Stimulated activated CD8-positive, alpha-beta memory T cell treated with anti-CD3 and anti-CD28 coated beads, Interleukin-4, amount 100 ng/mL, for 24 hours (primary cell): ENCODE measurements at places on chromosomes 2 and 18.

- no peak for DNase-seq
These were observed 23.6 kb downstream of the MAP3K20 start for GRCh38 chr2:173099271-173099670.

DNA sequence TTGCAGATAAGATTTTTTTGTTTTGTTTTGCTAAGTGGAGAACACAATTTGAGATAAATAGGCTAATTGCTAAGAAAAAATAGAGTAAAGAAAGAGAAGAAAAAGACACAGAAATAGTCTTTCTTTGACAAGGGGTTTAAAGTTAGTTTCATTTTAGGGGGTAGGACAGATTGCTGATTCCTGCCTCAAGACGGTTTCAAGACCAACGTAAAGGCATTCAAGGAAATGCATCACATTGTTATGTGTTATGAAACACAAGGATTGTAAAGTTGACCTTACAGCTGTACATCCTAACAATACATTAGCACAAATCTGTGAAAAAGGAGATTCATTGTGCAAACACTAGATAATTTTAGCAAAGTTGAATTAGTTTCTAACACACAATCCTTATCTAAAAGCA is 22.7 kb upstream of the ETAA1 start:
- no peak for DNase-seq

DNA sequence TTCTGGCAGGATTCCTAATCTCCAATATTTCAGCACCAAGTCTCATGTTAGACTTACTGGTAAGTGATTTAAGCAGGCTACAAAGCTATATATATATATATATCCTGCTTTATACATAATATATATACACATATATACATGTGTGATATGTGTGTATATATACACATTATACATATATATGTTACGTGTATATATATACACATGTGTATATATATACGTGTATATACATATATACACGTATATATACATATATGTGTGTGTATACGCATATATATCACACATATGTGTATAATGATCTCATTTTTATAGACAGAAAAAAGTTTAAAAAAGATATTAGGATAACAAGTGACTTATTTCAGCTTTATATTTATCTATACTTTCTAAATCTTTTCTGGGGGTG is 41.6 kb downstream of the MEMO1 start:
- DNase-seq = no peak

DNA sequence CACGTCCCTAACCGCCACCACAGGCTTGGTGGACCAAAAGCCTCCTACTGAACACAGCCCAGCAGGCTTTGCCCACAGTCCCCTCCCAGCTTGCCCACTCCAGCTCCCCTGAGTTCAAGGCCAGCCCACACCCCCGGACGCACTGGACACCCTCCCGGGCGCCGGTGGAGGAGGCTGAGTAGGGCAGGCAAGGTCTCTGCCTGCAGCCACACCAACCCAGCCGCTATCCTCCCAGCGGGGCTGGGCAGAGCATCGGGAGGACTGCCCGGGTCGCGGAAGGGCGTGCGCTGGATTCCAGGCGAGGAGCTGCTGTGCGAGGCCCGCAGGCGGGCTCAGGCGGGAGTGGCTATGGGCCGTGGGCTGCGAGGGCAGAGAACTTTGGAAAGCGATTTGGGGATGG is 49.5 kb downstream of the PLEKHB2 start:
- DNase-seq = no peak

DNA sequence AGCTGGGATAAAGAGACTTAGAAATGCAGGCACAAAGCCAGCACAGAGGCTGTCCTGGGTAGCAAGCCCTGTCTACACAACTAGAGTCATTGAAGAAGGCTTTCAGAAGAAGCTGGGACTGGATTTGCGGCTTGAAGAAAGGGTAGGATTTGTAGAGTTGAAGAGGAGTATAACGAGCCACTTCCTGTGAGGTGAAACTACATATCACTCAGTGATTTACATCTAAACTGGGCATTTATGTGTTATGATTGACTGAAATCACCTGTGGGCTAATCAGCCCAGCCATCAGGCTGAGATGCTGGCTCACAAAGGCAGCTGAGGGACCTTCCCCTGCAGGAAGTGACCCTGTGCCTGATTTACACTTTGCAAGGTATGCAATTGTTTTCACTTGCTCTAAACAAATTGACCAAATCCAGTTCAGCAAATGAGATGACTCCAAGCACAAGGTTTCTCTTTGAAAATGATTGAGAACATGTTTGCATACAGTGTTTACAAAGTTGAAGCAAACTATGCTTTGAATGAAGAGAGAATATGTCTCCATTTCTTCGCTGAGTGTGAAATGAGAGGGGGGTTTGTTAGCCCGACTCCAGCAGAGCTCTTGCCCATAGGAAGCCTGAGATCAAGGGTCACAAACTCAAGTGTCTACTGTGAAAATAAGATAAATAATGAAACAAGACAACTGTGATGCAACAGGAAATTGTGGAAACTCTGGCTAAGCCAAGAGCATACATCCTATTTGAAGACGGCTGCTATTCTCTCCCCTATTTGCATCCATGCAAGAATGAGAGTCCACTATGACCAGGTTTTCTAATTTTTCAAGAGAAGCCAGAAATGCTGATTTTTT is 69.3 kb upstream of the HK2 start:
- DNase-seq = no peak

DNA sequence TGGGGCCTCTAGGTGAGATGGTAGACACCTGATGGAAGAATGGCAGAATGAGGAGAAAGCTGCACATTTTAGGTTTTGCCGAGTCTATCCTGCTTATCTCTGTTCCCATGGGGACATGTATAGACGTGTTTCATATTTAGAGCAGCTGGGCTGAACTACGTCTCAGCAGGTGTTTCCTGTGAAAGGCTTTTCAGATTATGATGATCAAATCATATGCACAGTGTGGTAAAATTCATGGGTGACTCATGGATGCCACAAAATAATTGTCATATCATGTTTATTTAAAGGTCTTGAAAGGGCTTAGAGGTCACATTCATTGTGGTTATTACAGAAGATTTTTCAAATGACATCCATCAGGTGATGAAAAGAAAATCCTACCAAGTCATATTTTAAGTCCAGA is 90.5 kb downstream of the ICOS start:
- DNase-seq = no peak

GRCh38 chr2:220279840-220280239 is 652.4 kb downstream of the SLC4A3 start:
- no peak for DNase-seq

GRCh38 chr2:200787351-200788120 is 24.2 kb upstream of the BZW1 start:
- no peak for DNase-seq

GRCh38 chr2:180258579-180258978 is 251.5 kb upstream of the CWC22 start:
- DNase-seq = no peak

GRCh38 chr2:216302981-216303676 is 69.2 kb downstream of the MARCHF4 start:
- no peak for DNase-seq

- no peak for DNase-seq
These were observed 56.1 kb upstream of the DNMT3A start for GRCh38 chr2:25397777-25398176.

DNA sequence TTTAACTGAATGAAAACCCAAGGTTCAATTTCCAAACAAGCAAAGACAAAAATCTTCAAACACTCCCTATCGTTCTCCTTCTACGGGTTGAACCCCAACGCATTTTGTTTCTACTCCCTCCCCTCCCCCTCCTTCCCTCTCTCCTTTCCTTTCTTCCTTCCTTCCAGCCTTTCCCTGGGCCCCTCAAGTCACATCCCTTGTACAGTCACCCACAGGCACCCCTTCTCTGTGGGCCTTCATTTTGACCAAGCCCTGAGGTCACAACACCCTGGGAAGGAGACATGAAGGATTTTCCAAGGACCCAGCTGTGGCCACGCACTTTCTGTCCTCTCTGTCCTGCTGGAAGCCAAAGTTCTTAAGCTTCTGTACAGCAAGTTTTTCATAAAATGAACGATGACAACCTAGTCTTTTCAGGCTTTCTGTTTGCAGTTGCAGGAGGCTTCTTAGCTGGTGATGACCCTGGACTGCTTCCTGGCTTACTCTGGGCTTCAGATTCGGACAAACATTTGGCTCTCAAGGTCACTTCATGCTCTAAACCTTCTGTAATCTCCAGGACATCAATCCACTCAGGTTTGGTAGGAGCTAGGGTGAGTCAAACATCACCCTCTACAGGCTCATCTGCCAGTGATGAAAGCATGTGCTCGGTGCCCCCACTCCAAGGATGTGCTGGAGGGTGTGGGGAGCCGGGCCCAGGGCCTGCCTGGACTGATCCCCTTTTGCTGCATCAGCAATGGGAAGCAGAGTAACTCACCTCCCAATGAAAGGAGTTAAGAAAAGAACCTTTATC is 25.5 kb downstream of the TMEM247 start:
- no peak for DNase-seq

GRCh38 chr2:128369108-128369555 is 50.5 kb upstream of the HS6ST1 start:
- no peak for DNase-seq

DNA sequence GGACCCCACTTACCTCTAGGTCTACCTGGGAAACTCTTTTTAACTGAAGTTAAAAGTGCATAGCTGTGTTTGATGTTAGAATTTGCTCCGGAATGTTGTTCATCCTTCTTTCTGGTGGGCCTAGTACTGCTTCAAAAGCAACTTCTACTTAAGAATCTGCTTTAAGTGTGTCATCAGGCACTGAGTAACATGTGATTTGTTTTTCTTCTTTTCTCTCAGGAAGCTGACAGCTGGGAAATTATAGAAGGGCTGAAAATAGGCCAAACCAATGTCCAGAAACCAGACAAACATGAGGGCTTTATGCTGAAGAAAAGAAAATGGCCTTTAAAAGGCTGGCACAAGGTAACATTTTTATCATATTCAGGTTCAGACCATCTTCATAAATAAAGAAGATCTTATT is 122.9 kb downstream of the PRKRA start:
- no peak for DNase-seq
